Stimulated activated CD4-positive, alpha-beta T cell treated with anti-CD3 and anti-CD28 coated beads, Interleukin-15, amount 100 ng/mL, for 1 hour (primary cell): ENCODE measurements at places on chromosomes 11 and 22.

GRCh38 chr11:1694846-1695547 is 2.0 kb upstream of the KRTAP5-6 start:
- no peak for DNase-seq

- no peak for DNase-seq
These were observed 286.7 kb downstream of the MN1 start for GRCh38 chr22:27514601-27515523.

GRCh38 chr11:17563961-17564686 is 17.1 kb downstream of the OTOG start:
- DNase-seq, result no peak

DNA sequence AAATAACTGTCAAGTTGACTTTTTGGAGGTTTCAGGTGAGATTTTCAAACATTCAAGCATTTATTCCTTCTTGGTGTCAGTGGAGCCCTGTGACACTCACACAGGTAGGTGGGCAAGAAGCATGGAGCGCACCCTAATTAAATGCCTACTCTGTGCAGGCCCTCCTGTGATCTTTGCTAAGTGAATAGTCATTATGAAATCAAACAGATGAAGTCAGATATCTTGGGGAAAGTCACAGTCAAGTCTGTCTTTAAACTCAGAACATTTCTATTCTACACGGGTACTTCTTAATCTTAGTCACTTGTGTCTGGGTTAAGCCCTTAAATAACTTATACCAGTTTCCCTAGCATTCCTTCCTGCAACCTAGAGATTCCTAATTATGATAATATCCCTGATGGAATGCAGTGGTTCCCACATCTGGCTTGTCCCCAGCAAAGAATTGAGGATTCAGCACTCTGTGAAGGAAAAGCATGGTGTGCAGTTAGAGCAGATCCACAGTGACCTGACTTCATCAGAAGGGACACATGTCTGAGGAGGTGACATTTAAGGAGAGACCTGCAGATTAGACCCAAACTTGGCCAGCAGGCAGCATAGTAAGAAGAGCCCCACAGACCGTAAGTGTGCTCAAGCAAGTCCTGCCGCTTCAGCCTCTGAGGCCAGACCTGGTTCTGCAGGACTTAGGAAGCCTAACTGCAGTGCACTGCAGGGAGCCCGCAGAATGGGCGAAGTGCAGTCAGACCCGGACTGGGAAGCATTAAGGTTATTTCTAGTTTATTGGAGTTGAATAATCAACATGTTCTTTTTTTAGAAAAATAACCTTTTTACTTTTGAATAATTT is 85.3 kb upstream of the GAL start:
- DNase-seq, result no peak

GRCh38 chr22:48869788-48870187 is 957.9 kb downstream of the BRD1 start:
- no peak for DNase-seq

DNA sequence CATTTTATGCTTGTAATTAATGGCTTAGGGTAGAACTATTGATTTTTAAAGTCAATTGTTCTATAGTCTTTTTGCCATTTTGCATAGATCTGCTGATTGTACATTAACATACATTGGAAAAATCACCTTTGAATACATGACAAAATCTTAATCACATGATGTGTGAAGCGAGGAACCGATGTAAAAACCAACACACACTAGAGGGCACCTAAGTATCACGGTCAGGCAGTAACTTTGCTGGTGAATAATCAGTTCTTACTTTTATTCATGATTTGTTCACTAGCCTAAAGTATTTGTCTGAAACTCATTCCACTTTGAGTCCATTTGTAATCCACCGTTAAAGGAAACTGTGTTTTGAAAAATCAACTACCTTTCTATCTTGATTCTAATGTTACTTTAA is 28.2 kb downstream of the JHY start:
- DNase-seq, result no peak

DNA sequence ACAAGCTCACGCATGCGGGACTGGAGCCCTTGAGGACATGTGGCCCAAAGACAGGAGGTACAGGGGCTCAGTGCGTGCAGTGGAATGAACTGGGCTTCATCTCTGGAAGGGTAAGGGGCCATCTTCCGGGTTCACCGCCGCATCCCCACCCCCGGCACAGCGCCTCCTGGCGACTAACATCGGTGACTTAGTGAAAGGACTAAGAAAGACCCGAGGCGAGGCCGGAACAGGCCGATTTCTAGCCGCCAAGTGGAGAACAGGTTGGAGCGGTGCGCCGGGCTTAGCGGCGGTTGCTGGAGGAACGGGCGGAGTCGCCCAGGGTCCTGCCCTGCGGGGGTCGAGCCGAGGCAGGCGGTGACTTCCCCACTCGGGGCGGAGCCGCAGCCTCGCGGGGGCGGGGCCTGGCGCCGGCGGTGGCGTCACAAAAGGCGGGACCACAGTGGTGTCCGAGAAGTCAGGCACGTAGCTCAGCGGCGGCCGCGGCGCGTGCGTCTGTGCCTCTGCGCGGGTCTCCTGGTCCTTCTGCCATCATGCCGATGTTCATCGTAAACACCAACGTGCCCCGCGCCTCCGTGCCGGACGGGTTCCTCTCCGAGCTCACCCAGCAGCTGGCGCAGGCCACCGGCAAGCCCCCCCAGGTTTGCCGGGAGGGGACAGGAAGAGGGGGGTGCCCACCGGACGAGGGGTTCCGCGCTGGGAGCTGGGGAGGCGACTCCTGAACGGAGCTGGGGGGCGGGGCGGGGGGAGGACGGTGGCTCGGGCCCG is at the start of gene MIF:
Gene MIF (plus strand): TSS at position 439 of the 765 bp plus-strand sequence. CDS start 92 bp downstream, at position 531.
- peak; percentile 92 for DNase-seq

DNA sequence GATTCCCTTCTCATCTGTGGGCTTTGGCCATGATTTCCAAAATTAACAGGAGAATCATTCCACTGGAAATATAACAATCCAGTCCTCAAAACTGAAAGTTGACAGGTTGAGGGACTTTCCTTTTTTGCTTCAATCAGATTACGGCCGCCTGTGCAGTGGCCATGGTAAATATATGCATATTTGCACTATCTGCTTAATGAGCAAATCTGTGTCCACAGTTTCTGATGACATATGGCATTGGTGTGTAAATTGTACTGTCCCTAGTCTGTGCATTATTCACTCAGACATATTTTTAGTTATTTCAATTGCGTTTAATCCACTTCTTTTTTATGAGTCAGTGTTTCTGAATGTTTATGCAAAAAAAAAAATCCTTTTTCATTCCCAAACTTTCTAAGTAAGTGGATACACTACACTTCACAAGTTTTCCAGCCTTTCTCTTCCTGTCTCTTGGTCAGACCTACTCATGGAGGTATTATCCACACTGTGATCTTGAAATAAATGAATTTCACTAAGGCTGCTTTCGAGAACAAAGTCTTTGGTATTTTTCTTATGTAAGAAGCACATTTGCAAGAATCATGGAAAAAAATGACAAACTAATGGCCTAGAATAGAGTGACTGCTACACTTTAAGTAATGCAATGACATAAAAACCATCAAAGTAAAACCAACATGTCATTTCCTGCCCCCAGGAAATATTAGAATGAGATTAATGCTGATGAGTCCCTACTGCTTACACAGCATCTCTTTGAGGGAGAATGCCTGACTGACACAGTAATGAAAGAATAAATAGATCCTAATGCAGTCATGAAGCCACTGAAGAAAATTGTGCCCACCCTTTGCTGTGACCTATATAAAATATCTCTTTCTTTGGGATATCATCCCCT is 76.4 kb upstream of the MTNR1B start:
- no peak for DNase-seq

- DNase-seq, result no peak
These were observed 10.4 kb upstream of the GLYAT start for GRCh38 chr11:58742140-58742539.

GRCh38 chr11:12472401-12473005 is 95.1 kb downstream of the PARVA start:
- no peak for DNase-seq

GRCh38 chr11:440065-441042 is 1.5 kb downstream of the ANO9 start:
- no peak for DNase-seq

GRCh38 chr11:33790040-33790439 is 15.7 kb upstream of the FBXO3 start:
- DNase-seq, result no peak

- DNase-seq, result no peak
These were observed 9.2 kb upstream of the GAS2 start for GRCh38 chr11:22657101-22657694.

GRCh38 chr22:27786965-27787364 is 14.6 kb downstream of the MN1 start:
- no peak for DNase-seq

GRCh38 chr11:119573858-119574257 is 150.9 kb upstream of the THY1 start:
- no peak for DNase-seq

DNA sequence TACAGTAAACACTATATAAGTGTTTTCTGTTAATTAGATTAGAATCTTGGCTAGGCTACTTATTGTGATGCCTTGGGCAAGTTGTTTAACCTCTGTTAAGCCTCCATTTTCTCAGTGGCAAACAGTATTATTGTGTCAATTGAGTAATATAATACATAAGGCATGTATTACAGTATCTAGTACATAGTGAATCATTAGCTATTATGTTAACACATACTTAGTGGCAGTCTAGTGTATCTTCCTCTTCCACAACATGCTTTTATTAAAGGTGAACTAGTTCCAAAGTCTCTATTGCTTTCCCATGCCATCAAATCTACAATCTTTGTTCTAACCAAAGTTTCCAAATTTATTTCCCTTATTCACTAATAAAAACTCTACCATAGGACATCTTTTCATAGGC is 200.9 kb downstream of the SOX6 start:
- DNase-seq, result no peak

- DNase-seq, result no peak
These were observed 17.1 kb downstream of the MUC6 start for GRCh38 chr11:1019321-1019910.

DNA sequence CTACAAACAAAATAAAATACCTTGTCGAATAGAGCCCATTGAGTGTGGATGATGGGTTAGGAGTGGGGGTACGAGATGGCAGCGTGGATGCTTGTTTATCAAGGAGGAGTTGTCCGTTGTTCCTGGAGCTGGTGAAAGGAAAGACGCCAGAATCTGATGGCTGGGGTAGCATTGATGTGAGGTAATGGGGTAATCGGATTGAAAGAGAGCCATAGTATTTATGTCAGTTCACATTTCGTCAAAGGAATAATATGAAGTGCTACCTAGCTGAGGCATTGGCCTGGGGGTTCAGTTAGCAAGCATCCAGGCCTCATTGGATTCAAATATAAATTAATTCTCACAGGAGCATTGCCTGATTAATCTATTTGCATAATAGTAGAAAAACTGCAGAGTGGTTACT is 16.9 kb upstream of the DBX1 start:
- no peak for DNase-seq

GRCh38 chr22:45885941-45886395 is 91.0 kb downstream of the WNT7B start:
- no peak for DNase-seq

DNA sequence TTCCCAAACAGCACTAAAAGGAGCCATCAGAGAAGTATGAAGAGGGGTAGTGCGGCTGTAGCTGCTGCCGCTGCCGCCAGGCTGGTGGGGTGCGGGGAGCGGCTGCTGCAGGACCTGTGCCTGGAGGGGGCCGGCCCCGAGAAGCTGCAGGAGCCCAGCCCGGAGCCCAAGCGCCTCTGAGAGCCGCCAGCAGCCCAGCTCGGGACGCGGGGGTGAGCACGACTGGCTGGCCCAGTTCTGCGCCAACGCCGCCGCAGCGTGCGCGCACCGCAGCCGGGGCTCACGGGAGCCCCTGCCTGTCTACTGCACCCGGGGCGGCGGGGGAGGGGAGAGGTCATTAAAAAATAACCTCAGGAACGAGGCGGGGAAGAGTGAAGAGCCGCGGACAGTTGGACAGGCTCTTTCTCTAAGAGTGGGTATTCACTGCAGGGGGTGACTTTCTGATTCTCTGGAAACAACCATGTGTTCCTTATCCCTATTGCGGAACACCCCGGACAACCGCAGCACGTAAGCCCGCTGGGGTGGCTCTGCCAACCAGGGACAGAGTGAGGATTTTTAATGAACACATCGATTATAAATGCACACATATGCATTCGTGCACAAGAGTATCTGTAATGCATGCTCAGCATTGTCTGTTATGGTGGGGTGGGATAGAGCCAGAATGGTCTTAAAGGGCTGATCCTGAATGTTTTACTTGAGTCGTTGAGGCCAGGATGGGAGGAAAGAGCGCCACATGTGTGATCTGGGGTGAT is 453 bp downstream of the GAS2 start:
- no peak for DNase-seq

- no peak for DNase-seq
These were observed 22.5 kb upstream of the SMIM35 start for GRCh38 chr11:118109231-118109630.

DNA sequence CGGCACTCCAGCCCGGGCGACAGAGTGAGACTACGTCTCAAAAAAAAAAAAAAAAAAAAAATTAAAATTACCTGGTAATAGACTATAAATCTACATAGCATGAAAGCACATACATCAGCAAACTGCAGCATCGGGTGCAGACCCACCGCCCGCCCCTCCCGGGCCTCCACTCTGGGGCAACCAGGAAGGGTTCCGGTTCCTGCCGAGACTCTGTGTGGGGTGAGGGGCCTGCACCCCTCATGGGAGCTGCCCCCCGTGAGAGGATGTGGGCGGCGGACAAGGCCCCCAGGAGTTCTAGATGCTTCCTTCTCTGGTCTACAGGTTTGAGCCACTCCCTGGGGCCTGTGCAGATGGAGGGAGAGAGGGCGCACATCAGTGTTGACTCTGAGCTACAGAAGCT is 9.1 kb downstream of the DRD4 start:
- DNase-seq, result no peak

GRCh38 chr11:66857234-66857926 is 516 bp downstream of the LRFN4 start:
- no peak for DNase-seq

DNA sequence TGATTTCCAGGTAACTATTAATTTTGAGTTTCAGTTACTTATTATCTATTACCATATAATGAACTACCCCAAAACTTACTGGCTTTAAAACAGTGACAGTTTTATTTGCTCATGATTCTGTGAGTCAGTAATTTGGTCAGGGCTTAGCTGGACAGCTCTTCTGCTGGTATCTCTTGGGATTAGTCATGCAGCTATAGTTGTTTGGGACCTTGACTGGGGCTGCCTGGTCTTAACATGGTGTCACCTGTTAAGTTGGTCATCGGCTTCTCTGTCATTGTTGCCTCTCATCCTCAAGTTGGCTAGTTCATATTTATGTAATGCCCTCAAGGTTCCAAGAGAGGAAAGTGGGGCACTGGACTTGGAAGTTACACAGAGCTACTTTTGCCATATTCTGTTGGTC is 177.5 kb downstream of the TMEM135 start:
- DNase-seq, result no peak

DNA sequence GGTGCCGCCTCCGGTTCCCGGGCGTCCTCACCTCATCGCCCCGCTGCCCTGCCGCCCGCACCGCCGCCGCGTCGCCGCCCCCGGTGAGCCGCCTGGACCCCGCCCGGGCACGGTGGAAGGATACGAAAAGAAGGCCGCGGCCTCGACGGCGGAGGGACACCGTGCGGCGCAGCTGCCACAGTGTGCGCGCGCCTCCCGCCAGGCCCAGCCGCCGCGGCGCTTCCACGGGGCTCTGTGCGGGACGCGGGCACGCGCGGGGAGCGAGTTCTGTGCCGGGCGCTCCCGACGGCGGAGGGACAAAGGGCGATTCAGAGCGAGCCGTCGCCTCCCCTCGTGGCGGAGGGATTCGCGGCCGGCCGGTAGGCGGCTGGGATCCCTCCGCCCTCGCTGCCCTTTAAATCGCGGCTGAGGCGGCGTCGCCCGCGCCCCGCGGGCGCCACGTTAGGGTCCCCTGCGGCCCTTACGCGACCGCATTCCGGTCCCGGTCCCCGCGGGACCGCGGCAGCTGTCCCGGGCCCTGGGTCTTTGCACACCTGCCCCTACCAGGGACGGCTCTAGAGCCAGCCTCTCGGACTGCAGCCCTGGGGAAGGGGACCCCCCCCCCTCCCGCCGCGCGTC is 568 bp upstream of the KMT5B start:
- peak; percentile 71 for DNase-seq
